ENCODE measurements at places on chromosomes 4 and X.
A peak's percentile ranks its signal among the peaks of the same experiment; 100 is the strongest.

- no peak for DNase-seq
These were observed at the start of gene BCOR for GRCh38 chrX:40097504-40098263. Gene BCOR (minus strand): TSS chrX:40097958. CDS start chrX:40077929, 20,029 bp downstream.

- no peak for DNase-seq
These were observed 1.4 kb downstream of the RBM3 start for GRCh38 chrX:48575642-48576041.

- DNase-seq: no peak
These were observed 708 bp downstream of the ARAP2 start for GRCh38 chr4:36243355-36244256.

- no peak for DNase-seq
These were observed 546.1 kb downstream of the GBA3 start for GRCh38 chr4:23238848-23239247.

- DNase-seq: no peak
These were observed 88.1 kb downstream of the TSPAN5 start for GRCh38 chr4:98570151-98570797.

- DNase-seq: no peak
These were observed 13.8 kb downstream of the GRXCR1 start for GRCh38 chr4:42906341-42906740.

DNA sequence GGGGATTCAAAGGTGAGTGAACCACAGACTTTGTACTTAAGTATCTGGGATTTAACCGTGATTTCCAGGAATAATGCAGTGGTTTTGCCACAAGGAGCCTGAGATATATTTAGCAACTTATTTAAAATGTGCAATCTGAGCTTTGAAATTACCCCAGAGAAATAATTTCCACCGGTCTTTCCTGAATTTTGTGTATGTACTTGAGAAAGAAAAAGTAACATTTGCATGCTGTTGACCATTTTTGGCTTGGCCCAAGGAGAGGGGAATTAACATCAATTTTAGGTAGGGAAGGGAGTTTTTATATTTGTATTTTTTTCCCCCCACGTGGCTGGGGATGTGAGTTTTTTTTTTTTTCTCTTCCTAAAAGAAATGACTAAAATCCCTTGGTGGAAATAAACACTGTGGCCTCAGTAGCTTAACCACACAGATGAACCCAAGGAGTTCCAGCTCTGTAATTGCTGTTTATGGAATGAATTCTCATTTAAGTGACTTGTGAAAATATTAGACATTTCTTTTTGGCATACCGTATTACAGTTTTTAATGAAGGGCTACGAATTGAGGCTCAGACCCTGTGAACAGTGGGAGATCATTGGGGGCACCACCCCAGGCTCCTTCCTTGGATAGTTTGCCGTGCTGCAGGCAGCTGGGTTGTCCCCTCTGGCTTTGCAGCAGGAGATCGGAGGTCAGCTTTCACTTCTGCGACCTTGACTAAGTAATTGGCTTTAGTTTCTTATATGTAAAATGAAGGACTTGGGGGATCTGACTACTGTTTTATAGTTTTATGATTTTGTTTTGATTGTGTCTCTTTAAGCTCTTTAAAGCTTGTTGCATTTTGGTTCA, 116.1 kb downstream of the ARHGAP10 start:
- DNase-seq: no peak

DNA sequence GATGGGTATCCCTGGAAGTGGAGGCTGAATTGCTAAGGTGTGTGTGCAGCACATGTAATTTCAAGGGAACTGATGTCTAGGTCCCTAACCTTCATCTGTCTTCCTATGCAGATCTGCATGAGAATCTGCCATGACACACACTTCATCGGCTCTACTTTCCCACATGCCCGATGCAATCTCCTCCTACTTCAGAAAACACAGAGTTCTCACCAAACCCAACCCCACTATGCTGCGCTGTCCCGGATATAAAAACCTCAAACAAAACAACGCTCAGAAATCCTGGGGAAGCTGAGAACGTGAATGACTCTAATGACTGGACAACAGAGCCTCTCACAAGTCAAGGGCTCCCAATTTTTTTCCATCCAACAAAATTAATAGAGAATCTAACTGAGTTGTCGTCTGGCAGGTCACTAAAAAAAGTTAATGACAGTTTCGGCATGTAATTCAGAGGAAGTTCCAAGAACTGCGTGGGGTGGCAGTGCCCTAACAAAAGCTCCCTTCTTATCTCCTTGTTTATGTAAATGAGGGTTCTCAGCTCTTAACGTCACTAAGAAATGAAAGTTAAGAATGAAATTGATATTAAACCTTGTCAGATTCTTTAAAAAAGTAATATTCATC, 39.0 kb downstream of the STX18 start:
- DNase-seq: no peak

GRCh38 chr4:105014234-105014633, 132.4 kb upstream of the TET2 start:
- DNase-seq: no peak

DNA sequence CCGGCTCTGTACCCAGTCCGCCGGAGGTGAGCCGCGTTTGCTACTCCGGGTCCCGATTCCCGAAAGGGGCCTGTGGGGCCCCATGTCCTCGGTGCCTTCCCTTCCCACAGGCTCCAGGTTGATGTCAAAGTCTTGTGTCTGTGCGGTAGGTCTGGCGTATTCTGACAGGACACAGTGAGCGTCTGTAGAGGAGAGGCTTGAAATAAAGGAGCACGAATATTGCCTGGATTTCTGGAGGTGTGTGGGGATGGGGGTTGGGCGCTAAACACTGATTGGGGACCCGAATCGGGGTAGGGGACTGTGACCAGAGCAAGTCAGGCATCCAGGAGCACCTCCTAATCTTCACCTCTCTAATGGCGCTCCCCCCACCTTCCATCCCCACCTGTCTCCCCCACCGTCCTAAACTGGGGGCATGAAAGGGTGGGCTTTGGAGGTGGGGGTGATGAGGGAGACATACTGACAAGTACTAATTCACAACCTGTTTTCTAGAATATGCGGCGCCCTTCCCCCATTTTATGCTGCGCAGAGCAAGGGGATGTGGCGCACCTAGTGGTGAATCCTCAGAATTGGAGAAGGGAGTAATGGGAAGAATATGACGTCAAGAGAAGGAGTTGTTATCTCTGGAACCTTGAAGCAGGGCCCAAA, 855 bp downstream of the GPRASP2 start:
- DNase-seq: peak; percentile 10

- DNase-seq: no peak
These were observed at the start of gene ARX for GRCh38 chrX:25015486-25016360. Gene ARX (minus strand): TSS chrX:25015965. CDS start chrX:25015737, 228 bp downstream.

DNA sequence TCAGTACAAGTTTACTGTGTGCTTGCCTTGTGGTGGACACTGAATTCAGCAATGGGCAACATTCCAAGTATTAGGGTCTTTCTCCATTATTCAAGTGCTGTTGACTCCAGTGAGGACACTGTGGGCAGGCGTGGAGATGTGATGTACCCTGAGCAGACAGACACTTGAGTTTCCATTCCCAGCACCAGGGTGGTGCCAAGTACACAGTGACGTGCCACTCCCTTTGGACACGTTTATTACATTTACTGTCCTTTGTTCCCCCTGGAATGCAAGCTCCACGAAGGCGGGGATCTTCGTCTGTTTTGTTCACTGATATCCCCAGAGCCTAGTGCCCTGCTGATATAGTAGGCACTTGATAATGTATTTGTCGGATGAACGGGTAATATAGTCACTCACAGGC, 130.6 kb upstream of the STX18 start:
- DNase-seq: no peak

GRCh38 chr4:89001647-89002445, 55.1 kb downstream of the FAM13A start:
- DNase-seq: no peak

GRCh38 chr4:150061086-150061776, 17.0 kb upstream of the DCLK2 start:
- DNase-seq: no peak

- no peak for DNase-seq
These were observed 628.3 kb upstream of the MAGEB2 start for GRCh38 chrX:29587107-29587506.

DNA sequence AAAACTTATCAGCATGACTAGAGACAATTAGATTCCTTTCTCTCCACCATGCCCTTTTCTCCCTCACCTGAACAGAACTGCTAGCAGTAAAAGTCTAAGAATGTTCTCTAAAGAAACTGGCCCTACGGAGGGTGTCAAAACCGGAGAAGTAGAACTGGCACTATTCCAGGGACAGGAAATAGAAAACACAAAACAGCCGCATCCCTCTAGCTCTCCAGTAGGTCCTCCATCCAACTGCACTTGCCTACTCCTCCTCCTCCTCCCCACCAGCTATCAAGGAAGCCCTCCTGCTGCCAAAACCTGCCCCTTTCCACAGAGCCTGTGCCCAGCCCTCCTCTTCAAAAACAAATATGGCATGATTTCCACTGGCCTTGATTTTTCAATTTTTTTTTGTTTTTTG, 28.4 kb downstream of the FUNDC1 start:
- no peak for DNase-seq

DNA sequence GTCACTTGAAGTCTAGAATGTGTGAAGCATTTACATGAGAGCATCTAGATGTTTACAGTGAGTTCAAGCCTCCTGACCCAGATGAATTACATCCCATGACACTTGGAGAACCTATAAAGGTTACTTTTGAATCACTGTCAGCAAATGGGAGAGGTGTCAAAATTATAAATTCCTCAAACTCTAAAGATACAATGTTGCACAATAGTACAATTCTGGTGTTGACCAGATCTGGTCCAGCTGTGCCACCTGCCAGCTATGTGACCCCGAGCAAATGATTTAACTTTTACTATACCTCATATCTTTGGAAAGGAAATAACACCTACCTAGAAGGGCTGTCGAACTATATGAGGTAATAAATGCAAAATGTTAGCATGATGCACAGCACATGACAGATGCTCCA, 69.8 kb downstream of the JADE1 start:
- no peak for DNase-seq
